ENCODE measurements at places on chromosomes 1 and 21. TPM values are rescaled to one million over a fixed set of nuclear protein-coding genes. Genes with fewer than 3 reads are reported as not detected.
A peak's percentile ranks its signal among the peaks of the same experiment; 100 is the strongest.

MAP3K6 gene
- polyA plus RNA-seq, result 17.3 TPM

KCNA10 gene
- polyA plus RNA-seq, result not detected

GRCh38 chr1:13823126-13823880 lies 123.3 kb downstream of the PRDM2 start:
- DNase-seq, result no peak
- H3K4me1 ChIP-seq, result no peaks in the 10 kb centered on the region
- H3K27me3 ChIP-seq, result no peaks in the 10 kb centered on the region
- H3K27ac ChIP-seq, result no peak overlapping the region

- DNase-seq, result peak; percentile 77
- no peak within 1 kb of the TSS for H3K27ac ChIP-seq
- H3K4me3 ChIP-seq, result peak within 1 kb of the TSS; percentile 53
- H3K4me1 ChIP-seq, result 0 out of 2 replicates have a peak, but pooled peaks cover 3% of the 10 kb centered on the region
- no peaks in the 10 kb centered on the region for H3K36me3 ChIP-seq
These were observed at the start of gene PTGER3 for GRCh38 chr1:71047635-71048607. PTGER3 (minus strand) TSS chr1:71047816; CDS start chr1:71047577, 239 bp downstream.

DNAJC28 gene
- polyA plus RNA-seq, result 0.88 TPM

MAST2 gene
- polyA plus RNA-seq, result 69.0 TPM

GRCh38 chr21:45803618-45804340 lies 160.3 kb downstream of the PCBP3 start:
- H3K4me3 ChIP-seq, result no peak overlapping the region
- no peaks in the 10 kb centered on the region for H3K27me3 ChIP-seq
- H3K27ac ChIP-seq, result peak overlapping the region; percentile 5
- peaks cover 40% of the 10 kb centered on the region for H3K4me1 ChIP-seq
- H3K36me3 ChIP-seq, result no peaks in the 10 kb centered on the region

GRCh38 chr21:42779431-42779861 lies 99.9 kb downstream of the WDR4 start:
- H3K4me3 ChIP-seq, result no peak overlapping the region
- no peaks in the 10 kb centered on the region for H3K36me3 ChIP-seq
- H3K4me1 ChIP-seq, result peaks cover 26% of the 10 kb centered on the region
- H3K27ac ChIP-seq, result no peak overlapping the region
- H3K27me3 ChIP-seq, result no peaks in the 10 kb centered on the region

GRCh38 chr1:201016211-201016651 lies 7.3 kb downstream of the KIF21B start:
- H3K27me3 ChIP-seq, result no peaks in the 10 kb centered on the region
- peak overlapping the region; percentile 51 for H3K27ac ChIP-seq
- peaks cover 10% of the 10 kb centered on the region for H3K4me1 ChIP-seq
- H3K4me3 ChIP-seq, result no peak overlapping the region
- DNase-seq, result peak; percentile 78

TMPRSS3 gene
- not detected for polyA plus RNA-seq

OR2L5 gene
- not detected for polyA plus RNA-seq

- no peak overlapping the region for H3K27ac ChIP-seq
- H3K27me3 ChIP-seq, result no peaks in the 10 kb centered on the region
- no peaks in the 10 kb centered on the region for H3K36me3 ChIP-seq
- no peaks in the 10 kb centered on the region for H3K4me1 ChIP-seq
These were observed 847.8 kb downstream of the MRPL39 start for GRCh38 chr21:24759348-24760075.

PHGDH gene
- 30.2 TPM for polyA plus RNA-seq

Measured in SK-N-SH (cell line).